RPMI7951 (cell line): ENCODE measurements at places on chromosomes 11 and 22. TPM values are rescaled to one million over a fixed set of nuclear protein-coding genes. Genes with fewer than 3 reads are reported as not detected.

DNA sequence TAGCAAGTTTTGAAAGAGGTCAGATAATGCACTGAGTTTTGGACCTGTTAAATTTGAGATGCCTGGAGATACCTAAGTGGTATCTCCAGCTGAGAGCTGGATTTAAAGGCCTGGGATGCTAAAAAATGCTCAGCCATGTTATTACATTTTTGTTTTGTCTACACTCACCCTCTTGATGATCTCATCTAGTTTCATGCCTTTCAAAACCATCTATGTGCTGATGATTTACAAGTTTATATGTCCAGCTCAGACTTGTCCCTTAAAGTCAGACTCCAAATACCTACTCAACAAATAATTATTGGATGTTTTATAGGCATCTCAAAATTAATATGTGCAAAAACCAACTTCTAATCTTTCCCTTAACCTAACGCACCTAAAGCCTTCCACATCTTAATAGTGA, 103.6 kb upstream of the OR9G4 start:
- DNase-seq, result no peak

GRCh38 chr22:19880786-19881569, 26.3 kb upstream of the GNB1L start:
- peak; percentile 95 for DNase-seq

DNA sequence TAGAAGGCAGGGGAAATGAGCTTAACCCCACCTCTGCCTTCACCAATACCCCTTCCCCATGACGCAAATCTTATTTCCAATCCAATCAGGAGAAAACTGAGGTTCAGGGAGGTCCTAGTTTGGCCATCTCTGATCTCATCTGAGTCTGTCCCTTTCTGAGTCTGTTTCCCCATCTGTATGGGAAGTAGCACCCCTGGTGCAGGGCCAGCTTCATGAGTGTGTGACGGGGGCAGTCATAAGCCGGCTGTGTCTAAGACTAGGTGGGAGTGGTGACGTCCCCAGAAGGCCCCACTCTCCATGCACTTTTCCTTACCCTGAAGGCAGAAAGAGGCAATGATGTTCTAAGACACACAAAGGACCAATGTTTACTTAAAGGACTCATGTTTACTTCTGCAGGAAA, 72.3 kb downstream of the MN1 start:
- no peak for DNase-seq

DNA sequence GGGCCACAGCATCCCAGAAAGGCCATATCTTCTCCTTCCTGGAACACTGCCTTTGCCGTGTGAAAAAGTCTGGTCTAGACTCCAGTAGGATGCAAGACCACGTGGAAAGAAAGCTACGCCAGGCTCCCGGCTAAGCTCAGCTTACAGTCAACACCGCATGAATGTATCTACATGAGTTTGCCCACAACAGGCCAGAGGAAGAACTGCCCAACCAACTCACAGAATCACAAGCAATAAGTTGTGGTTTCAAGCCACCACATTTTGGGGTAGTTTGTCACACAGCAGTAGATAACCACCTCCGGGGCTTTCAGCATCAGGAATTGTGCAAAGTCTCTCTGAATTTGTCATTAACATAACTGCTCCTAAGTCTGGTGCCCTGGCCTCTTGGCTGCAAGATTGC, 27.3 kb downstream of the HSPA8 start:
- DNase-seq, result peak; percentile 69

The OR2AG2 gene
- 0.39 and 0.84 TPM in 2 replicates for total RNA-seq

The CRYBB3 gene
- total RNA-seq, result not detected in 2 replicates

The KCNJ11 gene
- total RNA-seq, result not detected in 2 replicates

The MUC5B gene
- not detected in 2 replicates for total RNA-seq

The APOL6 gene
- 16.2 and 17.8 TPM in 2 replicates for total RNA-seq
